Right lobe of liver (tissue), 6 donors: ENCODE measurements at places on chromosomes 5 and 9.
A peak's percentile ranks its signal among the peaks of the same experiment; 100 is the strongest.

DNA sequence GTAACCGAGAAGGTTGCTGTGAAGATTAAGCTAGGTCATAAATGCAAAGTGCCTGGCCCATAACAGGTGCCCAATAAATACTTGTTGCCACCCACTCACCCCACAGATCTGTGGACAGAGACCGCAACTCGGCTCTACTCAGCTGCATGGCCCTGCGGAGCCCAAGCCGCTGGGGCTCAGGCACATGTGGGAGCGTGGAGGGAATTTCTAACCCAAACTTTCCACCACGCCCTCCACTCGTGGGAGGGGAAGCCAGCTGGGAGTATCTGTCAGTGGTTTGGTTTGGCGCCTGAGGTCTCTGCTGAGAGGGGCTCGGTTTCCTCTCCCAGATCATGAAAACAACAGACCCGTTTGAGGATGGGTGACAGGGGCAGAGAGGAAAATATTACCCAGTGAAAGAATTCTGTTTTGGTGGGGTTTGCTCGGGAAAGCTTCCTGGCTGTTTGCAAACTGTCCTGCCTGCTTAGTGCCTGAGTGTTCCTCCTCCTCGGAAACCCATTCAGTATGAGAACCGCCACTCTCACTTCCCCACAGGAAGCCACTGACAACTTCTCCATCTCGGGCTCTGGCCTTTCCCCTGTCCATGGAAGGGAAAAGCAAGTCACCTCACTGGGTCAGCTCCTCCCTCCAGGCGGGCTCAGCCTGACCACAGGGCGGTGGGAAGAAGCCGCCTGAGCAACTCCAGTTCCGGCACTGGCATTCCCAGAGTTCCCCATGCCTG is 60.1 kb downstream of the RGS3 start:
- DNase-seq, result peak; percentile 70

- peak; percentile 59 for DNase-seq
These were observed 46.8 kb upstream of the RNF20 start for GRCh38 chr9:101486693-101487442.

DNA sequence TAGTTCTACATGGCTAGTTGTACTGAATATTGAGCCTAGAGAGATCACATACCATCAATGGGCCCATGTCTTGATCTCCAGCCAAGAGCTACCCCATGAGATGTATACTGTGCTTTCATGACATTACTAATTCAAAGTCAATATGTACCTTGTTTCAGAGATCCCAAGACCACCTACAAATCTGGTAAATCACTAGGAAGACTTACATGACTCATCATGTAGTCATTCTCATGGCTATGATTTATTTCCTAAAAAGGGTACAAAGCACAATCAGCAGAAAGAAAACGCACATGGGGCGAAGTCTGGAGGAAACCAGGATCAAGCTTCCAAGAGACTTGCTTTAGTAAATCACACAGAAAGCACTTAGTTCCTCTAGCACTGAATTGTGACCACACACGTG is 103.0 kb downstream of the PCSK5 start:
- no peak for DNase-seq

GRCh38 chr9:87259543-87260518 is 237.8 kb upstream of the DAPK1 start:
- no peak for DNase-seq

- no peak for DNase-seq
These were observed 1.1 kb upstream of the GABRP start for GRCh38 chr5:170782438-170782837.

GRCh38 chr9:129176701-129177442 is 1.2 kb downstream of the IER5L start:
- DNase-seq, result peak; percentile 59

DNA sequence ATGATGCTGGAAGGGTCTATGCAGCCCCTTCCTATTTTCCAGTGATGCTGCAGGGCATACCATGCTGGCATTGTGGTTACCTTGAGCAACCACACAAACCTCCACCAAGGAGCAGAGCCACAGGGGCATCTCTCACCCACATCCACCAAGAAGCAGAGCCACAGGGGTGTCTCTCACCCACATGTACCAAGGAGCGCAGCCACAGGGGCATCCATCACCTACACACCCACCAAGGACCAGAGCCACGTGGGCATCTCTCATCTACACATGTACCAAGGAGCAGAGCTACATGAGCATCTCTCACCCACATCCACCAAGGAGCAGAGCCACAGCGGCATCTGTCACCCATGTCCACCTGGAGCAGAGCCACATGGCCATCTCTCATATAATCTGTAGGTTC is 8.8 kb upstream of the GM2A start:
- DNase-seq, result no peak

DNA sequence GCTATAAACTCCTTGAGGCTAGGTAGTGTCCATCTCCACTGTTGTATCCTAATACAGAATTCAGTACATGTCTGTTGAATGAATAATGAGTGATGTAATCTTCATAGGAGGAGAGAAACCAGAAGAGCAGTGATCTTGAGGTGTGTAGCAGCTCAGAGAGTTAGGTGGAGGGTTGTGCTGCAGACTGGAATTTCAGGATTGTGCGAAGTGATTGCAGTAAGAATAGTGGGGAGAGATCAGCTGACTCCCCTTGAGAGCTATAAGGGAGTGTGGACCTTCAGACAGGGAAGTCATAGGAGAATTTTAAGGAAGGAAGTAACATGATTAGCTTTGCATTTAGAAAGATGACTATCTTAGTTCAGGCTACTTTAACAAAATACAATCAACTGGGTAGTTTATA is 4.4 kb downstream of the SNX24 start:
- DNase-seq, result no peak

- no peak for DNase-seq
These were observed 46.6 kb upstream of the GNPDA1 start for GRCh38 chr5:142059304-142059940.

DNA sequence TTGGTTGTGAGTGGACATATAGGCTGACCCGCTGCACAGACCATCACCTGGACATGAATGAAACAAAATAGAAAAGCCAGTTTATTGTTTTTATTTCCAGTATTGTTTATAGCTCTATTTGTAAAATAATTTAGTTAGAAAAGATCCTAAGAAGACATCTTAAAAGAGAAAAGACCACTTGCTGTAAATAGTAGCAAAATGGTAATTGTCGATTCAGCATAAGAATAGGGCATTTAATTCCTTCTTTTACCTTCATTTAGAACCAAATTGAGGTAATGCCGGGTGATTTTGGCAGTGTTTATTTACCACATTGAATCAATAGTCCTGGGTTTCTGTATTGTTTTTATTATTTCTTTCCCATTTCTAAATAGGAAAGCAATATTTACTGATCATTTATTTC is 7.4 kb downstream of the TARS1 start:
- DNase-seq, result no peak

DNA sequence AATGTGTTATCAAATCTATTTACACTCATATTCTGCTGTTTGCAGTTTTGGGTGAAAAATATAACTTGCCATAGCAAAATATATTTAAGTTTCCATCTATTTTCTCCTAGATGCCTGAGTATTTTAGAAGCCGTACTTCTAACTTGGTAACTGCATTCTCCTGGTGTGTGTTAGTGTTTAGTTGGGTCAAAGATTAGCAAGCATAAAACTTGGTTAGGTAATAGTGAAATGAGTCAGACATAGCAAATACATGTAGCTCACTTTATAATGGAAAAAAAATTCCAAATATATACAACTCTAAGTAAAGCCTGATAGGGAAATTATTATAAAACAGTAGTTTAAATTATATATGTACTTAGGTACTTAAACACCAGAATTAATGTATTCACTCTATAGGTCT is 640.7 kb upstream of the ST8SIA4 start:
- DNase-seq, result no peak

GRCh38 chr5:122738088-122738487 is 36.8 kb upstream of the SNX2 start:
- DNase-seq, result no peak

DNA sequence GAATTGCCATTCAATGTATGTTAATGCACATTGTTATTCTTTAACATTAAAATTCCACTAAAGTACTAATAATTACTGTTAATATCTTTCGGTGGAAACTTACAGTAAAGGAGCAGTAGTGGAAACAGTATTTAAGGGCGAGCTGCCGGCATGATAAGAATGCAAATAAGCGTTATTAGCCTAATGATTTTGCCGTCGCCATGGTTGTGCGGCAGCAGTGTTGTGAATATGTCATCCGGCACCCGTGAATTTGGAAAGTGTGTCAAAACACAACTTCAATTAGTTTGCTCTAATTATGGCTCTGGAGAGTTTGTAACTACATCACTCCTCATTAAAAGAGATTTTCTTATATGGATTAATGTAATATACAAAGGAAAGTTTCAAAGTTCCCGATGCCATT is 81.4 kb downstream of the MVB12B start:
- DNase-seq, result peak; percentile 3

GRCh38 chr5:95739857-95740256 is 8.7 kb downstream of the RHOBTB3 start:
- no peak for DNase-seq

DNA sequence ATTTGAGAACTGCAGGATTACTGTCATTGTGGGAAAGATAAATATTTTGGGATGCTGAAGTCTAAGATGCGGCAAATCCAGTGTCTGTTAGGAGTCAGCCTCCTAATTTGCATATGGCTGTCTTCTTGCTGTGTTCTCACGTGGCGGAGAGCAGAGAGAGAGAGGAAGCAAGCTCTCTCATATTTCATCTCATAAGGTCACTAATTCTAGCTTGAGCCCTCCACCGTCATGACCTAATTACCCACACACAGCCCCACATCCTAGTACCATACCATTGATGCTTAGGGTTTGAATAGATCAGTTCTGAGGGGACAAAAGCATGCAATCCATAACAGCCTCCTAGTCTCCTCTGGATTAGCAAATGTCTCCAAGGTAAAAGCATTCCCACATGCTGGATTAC is 124.5 kb downstream of the CDH12 start:
- DNase-seq, result no peak

GRCh38 chr9:88979021-88979420 is 12.2 kb upstream of the S1PR3 start:
- no peak for DNase-seq

DNA sequence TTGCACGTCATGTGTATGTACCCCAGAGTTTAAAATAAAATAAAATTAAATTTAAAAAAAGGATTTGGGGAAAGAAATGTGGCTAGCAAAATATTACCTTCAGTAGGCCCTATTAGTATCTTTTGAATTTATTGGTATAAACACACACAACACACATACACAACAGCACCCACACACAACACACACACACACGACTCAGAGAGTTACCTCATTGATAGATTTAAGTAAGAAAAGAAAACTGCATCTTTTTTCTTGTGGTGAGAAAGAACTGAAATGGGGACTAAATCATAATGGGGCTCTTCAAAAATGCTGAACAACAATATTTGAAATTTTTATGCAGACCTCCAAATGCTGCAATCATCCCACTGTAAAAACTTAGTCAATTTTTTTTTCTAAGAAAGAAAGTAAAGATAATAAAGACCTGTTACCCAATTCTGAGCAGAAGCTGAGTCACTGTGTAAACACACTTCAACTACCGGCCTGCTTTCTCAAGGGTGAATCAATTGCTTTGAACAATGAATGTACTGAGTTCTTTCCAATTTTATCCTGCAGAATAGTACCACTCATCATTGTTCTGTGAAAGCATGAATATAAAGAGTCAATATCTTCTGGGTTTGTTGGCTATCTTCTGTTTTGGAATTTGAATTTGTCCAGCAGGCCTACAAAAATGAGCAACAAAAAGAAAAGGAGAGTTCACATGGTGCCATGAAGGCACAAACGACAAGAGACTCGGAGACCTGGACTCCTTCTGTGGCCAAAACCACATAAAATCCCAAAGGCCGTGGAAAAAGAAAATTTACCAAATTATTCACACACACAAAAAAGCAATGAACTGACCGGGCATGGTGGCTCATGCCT is 57.9 kb upstream of the CCNG1 start:
- DNase-seq, result no peak

GRCh38 chr9:33229359-33230114 is 10.4 kb upstream of the SPINK4 start:
- peak; percentile 66 for DNase-seq

DNA sequence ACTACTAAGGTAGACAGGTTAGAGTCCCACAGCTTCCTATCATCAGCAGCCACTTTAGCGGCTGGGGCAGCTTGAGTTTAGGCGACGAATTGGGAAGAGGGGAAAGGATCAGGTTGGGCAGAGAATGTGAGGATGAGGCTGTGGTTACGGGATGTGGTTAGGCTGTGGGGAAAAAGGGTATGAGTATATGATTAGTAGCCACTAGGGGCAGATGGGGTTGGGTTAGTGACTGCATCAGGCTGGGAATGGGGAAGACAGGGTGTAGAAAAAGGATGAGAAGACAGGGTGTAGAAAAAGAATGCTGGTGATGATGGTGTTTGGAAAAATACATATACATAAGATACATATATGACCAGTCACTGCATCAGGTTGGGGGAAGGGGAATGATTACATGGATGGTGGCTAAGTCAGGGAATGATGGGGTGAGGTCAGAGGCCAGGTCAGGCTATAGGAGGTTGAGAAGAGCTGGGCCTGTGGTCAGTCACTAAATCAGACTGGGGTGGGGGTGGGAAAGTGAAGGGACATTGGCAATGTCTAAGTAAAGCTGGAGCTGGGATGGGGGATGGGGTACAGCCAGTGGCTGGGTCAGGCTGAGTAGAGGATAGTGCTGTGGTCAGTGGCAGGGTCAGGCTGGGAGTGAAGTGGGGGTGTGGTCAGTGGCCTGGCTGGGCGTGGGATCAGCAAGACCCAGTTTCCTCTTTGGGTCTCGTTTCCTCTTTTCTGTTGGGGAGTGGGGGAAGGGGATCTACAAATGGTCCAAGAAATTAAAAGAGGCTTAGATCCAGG is 2.1 kb downstream of the TLN1 start:
- DNase-seq, result peak; percentile 73

DNA sequence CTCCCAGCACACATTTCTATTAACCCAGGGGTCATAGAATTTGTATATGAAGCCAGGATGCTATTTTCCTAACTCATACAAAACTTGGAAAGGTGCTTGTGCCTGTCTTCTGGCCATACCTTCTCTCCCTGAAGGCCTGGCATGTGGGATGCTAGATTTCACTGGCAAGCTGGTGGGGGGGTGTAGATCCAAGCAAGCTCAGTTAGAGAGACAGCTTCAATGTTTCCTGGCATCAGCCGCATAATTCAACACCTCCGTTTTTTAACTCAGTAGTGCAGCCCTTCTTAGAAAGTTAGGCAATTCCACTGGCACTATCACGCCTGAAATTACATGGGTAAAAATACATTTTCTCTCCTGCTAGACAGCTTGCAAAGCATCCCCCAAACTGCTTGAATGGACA is 51.8 kb downstream of the MEGF10 start:
- DNase-seq, result no peak

DNA sequence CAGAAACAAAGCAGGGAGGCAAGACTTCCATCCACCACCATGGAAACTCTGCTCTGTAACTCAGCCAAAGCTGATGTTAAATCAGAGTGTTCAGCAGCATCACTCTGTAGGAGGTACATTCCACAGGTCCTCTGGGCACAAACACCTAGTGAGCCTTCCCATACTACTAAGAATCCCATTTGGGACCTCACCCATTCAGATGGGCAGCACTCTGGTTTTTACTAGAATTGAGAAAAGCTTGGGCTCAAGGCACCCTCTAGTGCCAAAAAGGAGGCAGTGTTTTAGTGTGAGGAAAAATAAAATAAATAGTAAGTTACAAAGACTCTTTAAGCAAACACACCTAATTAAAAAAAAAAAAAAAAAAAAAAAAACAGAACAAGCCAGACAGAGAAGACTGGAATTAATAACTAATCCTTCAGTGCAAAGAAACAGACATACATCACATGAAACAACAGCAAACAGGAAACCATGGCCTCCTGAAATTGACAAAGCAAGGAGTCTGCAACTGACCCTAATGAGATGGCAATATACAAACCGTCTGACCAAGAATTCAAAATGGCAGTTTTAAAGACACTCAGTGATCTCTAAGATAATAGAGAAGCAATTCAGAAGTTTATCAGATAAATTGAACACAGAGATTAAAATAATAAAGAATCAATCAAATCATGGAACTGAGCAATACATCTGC is 159.5 kb downstream of the GNA14 start:
- no peak for DNase-seq
